CD14-positive monocyte (primary cell): ENCODE measurements at places on chromosomes 4 and X.
A peak's percentile ranks its signal among the peaks of the same experiment; 100 is the strongest.

- DNase-seq: peak; percentile 9
These were observed 58.6 kb upstream of the ZC4H2 start for GRCh38 chrX:65034668-65035445.

GRCh38 chr4:106583567-106583966 lies 215.0 kb upstream of the GIMD1 start:
- peak; percentile 24 for DNase-seq

DNA sequence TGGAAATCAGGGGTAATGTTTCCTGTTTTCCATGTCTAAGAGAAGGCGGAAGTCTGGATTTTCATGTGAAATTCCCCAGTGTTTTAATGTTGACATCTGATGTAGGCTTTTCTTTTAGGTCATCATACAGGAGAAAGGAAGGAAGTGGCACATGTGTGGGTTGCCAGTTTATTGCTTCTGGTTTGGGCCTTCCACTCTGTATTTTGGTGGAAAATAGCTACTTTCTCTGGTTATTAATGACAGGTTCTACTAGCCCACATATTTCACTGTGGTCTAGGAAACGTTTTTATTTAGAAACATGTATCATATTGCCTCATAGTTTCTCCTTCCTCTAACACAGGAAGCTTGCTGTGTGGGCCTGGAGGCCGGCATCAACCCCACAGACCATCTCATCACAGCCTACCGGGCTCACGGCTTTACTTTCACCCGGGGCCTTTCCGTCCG lies 7.2 kb downstream of the PDHA1 start:
- DNase-seq: peak; percentile 49

GRCh38 chrX:9604111-9604907 lies 139.5 kb downstream of the TBL1X start:
- no peak for DNase-seq

DNA sequence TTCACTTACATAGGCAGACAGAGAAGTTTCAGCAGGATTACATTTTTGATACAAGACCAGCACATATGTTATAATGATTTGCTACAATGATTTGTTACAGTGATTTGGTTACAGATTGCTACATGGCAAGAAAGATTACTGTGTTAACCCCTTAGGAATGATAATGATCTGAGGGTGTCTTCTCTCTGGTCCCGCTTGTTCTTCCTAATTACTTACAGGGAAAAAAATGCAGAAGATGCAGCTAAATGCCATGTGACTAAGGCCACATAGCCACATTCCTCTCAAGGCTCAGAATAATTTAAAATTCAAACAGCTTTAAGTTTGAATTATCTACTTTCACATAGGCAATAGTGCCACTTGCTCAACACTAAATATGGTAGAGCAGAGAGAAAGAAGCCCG lies 9.7 kb upstream of the LAP3 start:
- no peak for DNase-seq

DNA sequence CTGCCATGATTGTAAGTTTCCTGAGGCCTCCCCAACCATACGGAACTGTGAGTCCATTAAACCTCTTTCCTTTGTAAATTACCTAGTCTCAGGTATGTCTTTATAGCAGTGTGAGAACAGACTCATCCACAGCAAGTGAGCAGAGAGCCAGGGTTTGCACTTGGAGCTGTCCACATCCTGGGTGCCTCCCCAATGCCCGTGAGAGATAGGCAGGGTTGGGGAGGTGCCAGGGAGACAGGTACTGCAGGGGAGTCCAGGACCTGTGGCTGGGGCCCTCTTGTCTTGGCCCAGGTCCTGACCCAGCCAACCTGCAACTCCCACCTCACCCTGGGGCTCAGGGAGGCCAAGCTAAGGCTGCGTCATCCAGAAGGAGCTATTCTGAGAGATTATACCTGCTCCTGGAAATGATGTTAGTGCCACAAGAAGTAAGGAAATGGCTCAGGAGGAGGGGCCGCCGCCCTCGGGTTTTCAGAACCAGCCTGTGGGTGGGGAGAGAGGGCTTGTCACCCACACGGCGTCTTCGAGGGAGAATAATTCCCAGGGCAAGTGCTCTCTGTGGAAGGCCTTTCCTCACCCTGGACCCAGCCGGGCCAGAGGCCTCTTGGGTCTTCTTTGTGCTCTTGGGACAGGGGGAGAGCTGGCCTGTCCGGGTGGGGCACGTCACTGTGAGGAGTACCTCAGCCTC lies 66.5 kb downstream of the ADRA2C start:
- DNase-seq: no peak

- DNase-seq: no peak
These were observed 1.1 kb downstream of the RPS6KA6 start for GRCh38 chrX:84186603-84187532.

DNA sequence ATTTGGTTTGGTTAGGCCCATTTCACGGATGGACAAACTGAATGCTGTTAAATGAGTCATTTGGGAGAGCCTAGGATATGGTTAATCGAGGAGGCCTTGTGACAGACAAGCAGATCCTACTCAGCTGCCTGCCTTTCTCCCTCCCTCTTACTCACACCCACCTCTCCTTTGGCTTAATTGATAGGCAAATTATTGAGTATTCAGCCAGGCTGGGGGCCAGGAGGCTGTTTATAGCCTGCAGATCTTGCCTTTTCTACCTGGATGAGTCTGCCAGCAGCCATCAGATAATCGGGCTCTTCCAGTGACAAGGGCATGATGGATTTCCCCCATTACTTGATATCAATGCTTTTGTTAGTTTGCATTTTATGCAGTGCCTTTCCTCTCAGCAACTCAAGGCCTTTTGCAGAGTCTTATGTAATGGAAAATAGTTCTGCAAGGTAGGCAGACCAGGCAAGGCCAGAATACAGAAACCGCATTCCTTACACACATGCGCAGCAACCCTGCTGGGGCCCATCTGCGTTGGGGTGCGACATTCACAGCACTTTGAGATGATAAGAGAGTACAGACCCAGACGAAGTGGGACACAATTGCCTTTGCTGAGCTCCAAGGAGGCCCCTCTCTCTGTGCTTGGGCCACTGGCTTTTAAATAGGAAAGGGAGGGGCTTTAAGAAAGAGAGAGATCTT lies 96.2 kb upstream of the ATP6AP2 start:
- no peak for DNase-seq

DNA sequence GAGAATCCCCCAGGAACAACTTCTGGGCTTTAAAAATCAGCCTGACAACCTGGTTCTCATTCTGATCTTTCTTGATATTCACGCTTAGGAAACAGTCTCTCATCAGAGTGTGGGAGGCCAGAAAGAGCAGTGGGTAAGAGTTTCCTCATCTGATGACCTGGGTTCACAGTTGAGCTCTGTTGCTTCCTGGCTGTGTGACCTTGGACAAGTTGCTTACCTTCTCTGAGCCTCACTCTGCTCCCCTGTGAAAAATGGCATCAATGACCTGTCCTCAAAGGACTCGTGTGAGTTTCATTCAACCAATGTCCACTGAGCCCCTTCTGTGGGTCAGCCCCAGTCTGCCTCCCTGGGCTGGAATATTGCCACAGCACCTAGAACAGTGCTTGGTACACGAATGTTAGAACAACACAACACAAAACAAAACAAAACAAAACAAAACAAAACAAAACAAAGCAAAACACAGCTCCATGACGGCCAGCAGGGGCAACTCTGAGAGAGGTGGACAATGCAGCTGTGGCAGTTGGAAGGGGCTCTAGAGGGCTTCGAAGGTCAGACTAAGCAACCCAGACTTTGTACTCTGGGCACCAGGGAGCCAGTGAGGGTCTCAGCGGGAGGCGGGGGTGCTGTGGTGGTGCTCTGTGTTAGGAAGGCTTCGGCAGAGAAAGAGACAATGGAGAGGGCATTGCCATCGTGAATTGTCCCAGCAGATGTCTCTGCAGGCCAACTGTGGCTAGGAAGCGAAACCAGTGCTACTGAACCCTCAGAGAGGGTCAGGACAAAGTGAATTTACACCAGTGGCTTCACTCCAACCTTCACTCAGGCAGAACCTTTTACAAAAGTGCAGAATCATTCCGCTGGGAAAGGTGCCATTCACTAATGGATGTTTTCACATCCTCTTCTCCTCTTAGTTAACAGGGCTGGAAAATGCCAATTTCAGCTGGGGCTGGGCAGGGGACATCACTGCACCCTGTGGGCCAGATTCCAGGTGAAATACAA lies 14.3 kb upstream of the C4orf50 start:
- no peak for DNase-seq

GRCh38 chrX:21151051-21151450 lies 223.2 kb upstream of the CNKSR2 start:
- no peak for DNase-seq

GRCh38 chrX:56817179-56817578 lies 88.1 kb downstream of the NBDY start:
- peak; percentile 31 for DNase-seq

DNA sequence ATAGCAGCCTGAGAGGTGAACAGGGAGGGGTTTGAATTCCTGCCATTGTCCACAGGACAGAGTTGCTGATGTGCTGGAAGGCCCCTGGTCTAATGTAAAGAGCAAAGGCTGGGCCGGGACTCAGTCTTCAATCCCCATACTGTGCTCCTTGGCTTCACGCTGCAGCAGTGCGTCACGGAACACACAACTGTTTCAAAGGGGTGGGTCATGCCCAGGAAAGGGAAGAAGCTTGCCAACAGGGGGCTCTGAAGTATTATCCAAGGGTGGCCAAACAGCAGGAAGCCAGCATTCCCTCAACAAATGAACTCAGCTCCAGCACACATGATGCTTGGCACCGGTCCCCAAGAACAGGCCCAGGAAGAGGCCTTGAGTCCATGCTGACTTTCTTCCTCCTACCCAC lies 122.5 kb downstream of the NFKB1 start:
- no peak for DNase-seq

- peak; percentile 33 for DNase-seq
These were observed 15.4 kb downstream of the IQSEC2 start for GRCh38 chrX:53265771-53266574.

DNA sequence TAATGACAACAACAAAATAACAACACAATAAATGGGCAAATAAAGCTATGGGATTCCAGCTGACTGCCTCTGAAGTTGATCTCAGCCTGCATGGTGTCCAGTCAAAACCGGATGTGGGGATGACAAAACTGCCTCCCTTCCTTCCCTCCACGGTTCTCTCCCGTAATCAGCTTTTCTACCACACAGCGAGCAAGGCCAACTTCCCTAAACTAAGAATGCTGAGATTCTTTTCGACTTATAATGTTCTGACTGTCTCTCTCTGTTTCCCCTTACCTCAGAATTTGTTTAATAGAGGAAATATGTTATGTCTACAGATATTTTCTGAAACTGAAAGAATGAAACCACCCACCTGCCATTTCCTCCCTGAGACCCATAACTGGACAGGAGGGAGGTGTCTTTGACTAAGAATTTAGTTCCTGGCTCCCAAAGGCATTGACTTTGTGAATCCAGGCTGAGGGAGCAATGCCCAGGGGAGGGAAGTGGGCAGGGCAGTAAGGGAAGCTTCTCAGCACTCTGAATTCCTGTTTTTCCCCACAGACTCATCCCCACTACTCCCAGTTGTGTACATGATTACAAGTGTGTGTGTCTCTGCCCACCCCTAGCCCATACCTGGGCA lies 1.0 kb upstream of the TLR1 start:
- DNase-seq: peak; percentile 93

DNA sequence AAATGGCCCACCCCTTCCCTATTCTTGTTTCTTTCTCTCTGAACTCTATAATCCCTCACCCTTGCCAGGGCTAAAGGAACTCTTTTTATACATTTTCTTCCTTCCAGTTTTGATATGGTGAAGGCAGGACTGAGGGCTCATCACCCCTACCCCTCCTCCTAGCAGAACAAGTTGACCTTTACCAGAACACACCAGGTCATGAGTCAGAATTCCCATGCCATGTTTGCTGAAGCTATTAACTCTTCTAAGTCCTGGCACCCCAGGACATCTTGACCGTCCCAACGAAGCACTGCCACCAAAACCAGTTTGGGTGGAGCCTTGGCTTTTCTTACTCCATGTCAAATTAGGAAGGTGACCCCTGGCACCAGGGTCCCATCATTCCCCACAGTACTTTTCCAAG lies 57.5 kb upstream of the DYNLT3 start:
- DNase-seq: no peak

DNA sequence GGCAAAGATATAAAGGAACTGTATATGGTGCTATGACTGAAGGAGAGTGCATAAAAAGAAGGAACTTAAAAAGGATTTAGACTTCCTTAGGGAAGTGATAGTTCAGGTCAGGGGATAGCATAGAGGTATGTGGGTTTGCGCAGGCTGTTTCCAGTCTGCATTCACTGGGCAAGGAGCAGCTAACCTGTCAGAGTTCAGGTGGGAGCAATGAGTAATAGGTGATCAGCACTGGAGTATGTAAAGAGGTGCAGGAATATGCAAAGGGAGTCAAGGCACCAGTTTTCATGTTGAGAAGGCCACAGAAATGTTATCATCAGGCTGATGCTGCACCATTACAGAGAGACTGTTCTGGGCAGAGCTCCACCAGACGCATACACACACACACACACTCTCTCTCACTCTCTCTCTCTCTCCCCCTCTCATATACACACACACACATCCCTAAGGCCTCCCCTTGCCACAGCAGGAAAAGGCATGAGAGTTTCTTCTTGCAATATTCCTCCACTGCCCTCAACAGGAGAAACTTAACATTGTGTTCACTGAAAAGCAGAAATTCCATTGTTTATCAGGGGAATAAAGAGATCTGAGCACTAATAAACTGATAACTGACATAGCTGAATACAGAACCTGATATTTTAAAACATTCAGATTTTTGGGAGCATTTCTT lies 256.4 kb upstream of the GRID2 start:
- no peak for DNase-seq

GRCh38 chr4:25031077-25031621 lies 403 bp upstream of the LGI2 start:
- DNase-seq: no peak

- no peak for DNase-seq
These were observed 60.0 kb downstream of the RHOH start for GRCh38 chr4:40256817-40257216.
